Mesenteric fat pad (tissue), 1 donor: ENCODE measurements at places on chromosomes 11 and 22.

DNA sequence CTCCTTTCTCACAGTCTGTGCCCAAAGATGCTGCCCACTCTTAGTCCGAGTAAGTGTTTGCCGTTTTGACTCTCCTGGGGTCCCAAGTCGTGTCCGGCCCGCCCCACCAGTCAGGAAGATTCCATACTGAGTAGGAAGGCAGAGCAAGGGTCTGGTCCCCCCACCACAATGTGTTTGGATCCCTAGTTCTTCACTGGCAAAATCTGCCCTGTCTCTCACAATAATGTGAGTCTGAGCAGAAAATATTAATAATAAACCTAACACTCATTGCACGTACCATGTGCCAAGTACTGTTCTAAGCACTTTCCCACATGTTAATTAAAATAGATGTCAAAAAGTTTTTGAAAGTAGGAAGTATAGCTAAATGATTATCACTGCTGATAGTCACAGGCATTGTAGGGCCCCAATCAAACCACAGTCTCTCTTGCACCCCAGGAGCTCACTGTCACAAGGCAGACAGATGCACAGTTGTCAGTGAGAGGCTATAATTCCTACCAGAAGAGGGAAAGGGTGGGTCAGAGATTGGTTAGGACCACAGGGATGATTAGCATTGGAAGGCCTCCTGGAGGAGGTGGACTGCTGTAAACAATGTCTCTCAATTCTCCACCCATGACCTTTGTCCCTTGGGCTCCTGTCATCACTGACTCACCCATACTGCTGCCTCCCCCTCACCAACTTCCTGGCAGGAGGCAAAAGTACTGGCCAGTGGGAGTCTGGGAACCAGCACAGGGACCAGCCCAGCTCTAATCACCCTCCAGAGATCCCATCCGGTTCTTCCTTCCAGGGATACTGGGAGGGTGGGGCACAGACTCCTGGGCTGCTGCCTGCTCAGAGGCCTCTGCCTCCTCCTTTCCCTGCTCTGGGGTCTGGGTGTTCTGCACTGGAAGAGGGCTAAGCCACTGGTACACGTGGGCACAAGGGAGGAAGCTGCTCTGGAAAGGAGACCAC is 1.0 kb upstream of the POLD4 start:
- no peak for DNase-seq

GRCh38 chr11:107623183-107623582 is 32.2 kb downstream of the ELMOD1 start:
- DNase-seq, result no peak

DNA sequence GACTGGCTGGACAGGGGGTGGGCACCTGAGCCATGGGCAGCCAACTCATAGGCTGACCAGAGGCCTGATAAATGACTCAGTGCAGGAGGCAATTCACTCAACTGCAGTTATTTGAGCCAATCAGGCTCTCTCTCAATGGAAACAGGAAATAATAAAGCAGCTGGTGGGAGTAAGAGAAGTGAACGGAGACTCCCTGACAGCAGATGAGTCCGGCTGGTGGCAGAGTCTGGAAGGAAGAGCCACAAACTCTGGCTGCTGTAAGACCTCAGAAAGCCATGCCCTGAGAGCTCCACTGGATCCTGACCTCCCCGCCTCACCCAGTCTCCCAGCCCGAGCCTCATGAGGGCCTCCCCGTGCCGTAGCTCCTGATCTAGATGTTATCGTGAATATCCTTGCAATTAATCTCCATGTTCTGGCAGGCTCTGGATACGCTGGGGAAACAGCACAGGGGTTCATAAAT is 69.8 kb downstream of the TRIM29 start:
- no peak for DNase-seq

- no peak for DNase-seq
These were observed 451.3 kb downstream of the OPCML start for GRCh38 chr11:133081020-133081419.

DNA sequence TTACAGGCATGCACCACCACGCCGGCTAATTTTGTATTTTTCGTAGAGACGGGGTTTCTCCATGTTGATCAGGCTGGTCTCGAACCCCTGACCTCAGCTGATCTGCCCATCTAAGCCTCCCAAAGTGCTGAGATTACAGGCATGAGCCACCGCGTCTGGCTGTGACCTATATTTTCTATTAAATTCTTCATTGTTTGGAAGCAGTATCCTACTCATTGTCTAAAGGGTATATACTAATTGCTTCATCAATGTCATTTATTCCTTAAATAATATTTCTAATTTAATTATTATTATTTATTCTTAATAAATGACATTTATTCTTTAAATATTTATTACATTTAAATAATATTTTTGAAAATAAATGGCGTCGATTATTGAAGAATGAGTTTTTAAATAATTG is 817.3 kb upstream of the API5 start:
- no peak for DNase-seq

DNA sequence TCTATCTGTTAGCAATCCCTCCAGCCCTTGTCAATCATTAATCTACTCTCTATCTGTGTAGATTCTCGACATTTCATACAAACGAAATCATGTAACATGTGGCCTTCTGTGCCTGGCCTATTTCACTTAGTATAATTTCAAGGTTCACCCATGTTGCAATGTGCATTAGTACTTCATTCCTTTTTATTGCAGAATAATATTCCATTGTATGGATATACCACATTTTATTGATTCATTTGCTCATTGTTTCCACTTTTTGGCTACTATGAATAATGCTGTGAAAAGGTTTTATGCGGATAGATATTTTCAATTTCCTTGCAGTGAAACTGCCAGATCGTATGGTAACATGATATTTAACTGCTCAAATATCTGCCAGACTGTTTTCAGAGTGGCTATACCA is 100.1 kb downstream of the MIAT start:
- DNase-seq, result no peak

- no peak for DNase-seq
These were observed 18.2 kb downstream of the PAK1 start for GRCh38 chr11:77455740-77456139.

DNA sequence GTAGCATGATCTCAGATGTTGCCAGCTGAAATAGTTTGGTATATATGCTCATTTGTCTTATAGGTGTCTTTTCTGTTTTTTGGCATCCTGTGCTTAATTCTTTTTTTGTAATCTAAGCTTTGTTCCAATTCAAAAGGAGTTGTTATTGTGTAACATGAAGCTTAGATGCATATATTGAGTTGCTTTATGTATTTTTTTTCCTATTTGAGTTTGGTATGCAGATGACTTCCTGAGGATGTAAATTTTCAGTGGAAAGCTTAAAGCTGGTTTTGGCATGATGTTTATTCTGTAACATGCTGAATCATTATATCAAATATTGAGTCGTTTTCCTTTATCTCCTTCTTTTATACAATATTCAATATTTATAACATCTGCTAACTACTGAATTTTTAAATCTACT is 69.4 kb downstream of the DDX10 start:
- DNase-seq, result no peak

- no peak for DNase-seq
These were observed 534.5 kb downstream of the LRRC4C start for GRCh38 chr11:40924915-40925314.

DNA sequence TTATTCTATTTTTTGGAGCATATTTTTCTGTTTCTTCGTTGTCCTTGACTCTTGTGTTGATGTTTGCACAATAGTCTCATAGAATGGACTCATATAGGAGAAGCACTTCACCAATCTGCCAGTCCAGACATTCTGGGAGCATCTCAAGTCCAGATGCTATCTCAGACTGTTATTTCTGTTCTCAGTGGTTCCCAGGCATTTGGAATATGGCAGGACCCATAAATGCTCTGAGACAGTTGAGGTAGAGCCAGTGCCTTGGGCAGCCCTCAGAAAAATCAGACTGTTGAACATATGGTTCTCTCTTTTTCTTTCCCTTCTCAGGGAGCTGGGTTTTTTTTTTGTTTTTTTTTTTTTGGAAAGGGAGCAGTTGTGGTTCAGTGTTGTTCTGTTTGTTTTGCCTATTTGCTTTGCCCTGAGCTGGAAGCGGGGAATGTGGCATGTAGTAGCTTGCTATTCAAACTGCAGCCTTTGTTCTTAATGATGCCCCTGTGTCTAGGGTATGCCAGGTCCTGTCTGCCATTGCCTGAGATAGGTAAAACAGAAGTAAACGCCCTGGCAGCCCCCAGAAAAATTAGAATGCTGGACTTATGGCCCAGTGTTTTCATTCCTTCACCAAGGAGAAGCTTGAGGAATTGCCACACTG is 3.7 kb upstream of the MS4A2 start:
- no peak for DNase-seq

DNA sequence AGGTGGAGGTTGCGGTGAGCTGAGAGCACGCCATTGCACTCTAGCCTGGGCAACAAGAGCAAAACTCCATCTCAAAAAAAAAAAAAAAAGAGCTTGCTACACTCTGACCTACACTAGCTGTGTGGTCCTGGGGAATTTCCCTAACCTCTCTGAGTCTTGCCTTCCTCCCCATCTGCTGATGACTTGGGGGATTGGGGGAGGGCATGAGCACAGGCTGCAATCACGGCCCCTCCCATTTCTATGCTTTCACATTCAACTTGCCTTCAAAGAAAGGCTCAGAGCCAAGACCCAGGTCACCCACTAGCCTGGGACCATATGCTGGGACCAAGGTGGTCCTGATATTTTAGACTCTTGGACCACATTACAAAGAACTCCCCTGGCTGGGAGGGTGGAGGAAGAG is 39.8 kb upstream of the TEF start:
- DNase-seq, result no peak

- DNase-seq, result no peak
These were observed 8.7 kb upstream of the DGKZ start for GRCh38 chr11:46338636-46338987.
